ENCODE measurements at places on chromosomes 4 and X.

GRCh38 chr4:168619266-168619631 lies 122.4 kb downstream of the PALLD start:
- DNase-seq = no peak

- DNase-seq = no peak
Measured at GRCh38 chr4:139645458-139645857, 20.2 kb upstream of the MGST2 start.

GRCh38 chr4:16005676-16006075 lies 42.7 kb upstream of the FGFBP2 start:
- DNase-seq = no peak

GRCh38 chr4:122744229-122744628 lies 11.7 kb downstream of the BBS12 start:
- no peak for DNase-seq

GRCh38 chrX:45872480-45872879 lies 671.8 kb upstream of the DIPK2B start:
- DNase-seq = no peak

DNA sequence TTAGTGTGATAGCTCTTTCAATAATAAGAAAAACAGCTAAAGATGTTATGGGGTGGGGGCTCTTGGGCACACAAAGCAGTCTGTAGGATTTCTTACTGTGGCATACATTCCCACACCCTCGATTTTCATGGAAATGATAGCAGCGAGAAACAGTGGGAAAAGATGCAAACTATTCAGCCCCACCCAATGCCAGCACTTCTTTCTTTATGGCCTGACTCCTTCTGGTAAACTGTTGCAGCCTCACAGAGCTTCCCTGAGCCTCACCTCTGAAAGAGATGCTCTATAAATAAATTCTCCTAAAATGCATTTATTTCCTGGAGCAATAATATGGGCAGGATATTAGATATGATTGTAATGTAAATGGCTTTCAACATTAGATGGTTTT lies 910 bp downstream of the ANK2 start:
- no peak for DNase-seq

- peak; percentile 77 for DNase-seq
Measured at GRCh38 chr4:7647600-7648543, 213.1 kb upstream of the PSAPL1 start.

GRCh38 chr4:150387981-150388380 lies 194.0 kb upstream of the MAB21L2 start:
- DNase-seq = no peak

DNA sequence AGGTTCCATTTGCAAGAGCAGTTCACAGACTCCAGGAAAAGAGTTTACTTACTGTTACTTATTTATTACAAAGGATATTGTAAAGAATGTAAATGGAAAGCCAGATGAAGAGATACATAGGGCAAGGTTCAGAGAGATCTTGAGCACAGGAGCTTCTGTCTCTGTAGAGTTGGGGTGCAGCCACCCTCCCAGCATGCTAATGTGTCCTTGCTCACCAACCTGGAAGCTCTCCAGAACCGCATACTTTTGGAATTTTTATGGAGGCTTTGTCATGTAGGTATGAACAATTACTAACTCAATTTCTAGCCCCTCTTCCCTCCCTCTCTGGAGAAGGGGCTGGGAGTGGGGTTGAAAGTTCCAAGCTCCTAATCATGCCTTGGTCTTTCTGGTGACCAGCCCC lies 857.2 kb downstream of the RPA4 start:
- DNase-seq = no peak

Data from CD4-positive, alpha-beta T cell treated with Interleukin-4 for 1 hour (primary cell).